ENCODE measurements at places on chromosomes 4 and X.

GRCh38 chr4:124505211-124505610 is 207.3 kb downstream of the ANKRD50 start:
- DNase-seq: no peak

DNA sequence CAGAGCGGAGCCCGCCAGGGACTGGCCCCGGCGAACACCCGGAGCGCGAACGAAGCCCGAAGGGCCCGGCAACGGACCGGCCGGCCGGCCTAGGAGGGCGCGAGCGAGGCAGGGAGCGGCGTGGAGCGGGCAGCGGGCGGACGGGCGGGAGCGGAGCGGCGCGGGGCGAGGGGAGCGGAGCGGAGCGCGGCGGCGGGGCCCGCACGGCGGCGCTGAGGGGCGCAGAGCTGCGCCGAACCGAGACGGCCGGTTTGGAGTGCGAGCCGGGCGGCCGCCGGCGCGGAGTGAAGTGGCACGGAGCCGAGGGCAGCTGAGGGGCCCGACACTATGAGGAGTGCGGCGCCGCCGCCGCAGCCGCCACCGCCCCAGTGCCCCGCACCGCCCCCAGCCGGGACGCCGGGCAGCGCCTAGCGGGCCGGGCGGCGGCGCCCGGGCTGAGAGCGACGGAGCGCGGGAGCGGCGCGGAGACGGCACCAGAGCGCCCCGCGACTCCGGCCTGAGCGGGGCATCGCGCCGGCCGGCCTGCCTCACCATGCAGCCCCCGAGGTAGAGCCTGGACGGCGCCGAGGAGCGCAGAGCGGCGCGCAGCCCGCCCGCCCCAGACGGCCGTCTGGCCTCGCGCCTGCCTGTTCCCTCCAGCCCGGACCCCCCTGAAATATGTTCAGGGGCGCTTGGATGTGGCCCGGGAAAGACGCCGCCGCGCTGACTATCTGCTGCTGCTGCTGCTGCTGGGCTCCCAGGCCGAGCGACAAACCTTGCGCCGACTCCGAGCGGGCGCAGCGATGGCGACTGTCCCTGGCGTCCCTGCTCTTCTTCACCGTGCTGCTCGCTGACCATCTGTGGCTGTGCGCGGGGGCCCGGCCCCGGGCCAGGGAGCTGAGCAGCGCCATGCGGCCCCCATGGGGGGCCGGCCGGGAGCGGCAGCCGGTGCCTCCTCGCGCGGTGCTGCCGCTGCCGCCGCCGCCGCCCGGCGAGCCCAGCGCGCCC is 793 bp downstream of the NALF2 start:
- no peak for DNase-seq

DNA sequence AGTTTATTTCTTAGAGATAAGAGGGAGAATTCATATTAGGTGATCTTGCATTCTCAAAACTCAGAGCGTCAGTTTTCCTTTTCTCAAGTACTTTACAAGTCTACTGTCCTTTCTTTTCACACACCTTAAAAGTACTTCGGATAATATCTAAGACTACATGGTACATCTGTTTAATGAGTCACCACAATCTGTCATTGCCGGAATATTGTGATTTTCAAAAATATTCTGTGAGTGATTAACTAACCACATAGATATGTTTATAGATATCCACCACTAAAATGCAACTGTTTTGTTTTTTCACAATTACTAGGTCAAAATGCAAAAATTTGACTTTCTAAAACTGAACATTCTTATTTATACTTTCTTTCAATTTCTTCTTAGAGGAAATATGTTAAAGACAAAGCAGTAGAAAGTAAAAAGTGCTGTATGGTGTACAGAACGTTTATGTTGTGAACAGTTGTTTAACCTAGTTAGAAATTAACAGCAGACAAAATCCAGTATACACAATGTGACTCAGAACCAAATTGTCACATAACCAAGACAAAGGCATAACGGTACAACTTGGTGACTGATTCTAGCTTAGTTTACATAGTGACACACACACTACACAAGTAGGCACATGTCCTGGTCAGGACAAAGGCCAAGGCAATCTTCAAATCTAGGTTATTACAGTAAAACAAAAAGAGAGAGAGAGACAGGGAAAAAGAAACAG is 482.9 kb downstream of the NAF1 start:
- DNase-seq: no peak

GRCh38 chr4:17055788-17056187 is 157.3 kb upstream of the LDB2 start:
- DNase-seq: no peak

DNA sequence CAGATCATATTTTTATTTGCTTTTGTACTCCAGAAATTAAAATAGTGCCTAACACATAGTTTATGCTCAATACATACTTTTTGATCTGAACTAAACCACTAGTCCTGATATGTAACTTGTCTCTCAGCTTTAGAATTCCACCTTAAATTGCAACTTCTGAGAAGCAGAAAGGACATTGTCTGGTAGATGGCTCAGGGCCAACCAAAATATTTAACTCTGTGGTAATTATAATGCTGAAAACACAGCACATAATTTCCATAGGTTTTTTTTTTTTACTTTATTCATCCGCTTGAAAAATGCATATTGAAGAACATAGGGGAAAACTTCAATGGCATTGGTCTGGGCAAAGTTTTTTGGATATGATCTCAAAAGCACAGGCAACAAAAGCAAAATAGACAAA is 59.3 kb downstream of the AREG start:
- no peak for DNase-seq

- DNase-seq: no peak
Observed at GRCh38 chrX:55240788-55241340, 20.7 kb downstream of the PAGE5 start.
